Transverse colon (tissue), 4 donors: ENCODE measurements at places on chromosomes 3 and 15. TPM values are rescaled to one million over a fixed set of nuclear protein-coding genes. Genes with fewer than 3 reads are reported as not detected.

DNA sequence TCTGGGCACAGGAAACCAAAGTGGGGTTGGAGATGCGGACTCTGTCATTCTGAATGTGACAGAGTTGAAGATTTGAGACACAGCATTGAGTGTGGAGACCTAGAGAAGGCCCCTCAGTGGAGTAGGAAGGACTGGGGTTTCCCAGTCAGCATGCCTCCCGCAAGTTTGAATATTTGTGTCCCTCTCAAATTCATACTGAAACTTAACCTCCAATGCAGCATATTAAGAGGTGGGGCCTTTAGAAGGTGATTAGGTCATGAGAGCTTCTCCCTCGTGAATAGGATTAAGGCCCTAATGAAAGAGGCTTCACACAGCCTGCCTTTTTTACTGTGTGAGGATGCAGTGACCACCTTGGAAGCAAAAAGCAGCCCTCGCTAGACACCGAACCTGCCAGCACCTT is 8.0 kb downstream of the HDDC3 start:
- no peak for DNase-seq

DNA sequence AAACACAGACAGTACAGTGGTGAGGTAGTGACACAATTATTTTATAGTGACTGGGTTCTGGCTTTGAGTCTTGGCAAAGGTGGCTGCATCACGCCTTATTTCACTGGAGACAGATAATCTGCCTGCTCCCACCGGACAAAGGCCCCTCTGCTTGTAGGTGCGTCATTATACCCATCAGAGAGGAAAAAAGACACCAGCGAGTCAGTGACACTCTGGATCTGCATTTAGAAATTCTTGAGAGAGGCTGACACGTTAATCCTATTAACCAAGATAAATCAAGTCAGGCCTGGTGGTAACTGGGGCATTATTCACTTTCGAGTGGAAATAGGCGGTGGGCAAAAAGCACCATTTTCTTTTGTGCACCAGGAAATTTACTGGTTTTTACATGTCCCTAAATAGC is 76.2 kb downstream of the NR2F2 start:
- no peak for DNase-seq

- no peak for DNase-seq
Measured at GRCh38 chr3:74640211-74640610, 25.8 kb upstream of the CNTN3 start.

DNA sequence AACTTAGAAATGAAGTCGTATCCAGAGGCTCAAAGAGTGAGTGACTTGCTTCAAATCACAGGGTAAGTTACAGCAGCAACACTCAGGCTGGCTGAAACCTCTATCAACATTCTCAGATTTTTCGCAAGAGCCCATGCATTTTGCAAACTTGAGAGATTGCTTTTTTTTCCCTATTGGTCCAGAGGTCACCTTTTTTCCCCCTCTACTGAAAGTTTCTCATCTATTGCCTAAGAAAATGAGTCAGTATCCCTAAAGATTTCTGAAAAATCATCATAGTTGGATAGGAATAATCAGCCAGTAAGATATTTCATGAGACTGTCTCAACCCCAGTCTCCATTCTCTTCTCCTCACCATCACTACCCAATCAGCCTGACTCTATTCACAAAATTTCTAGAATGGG is 410.6 kb downstream of the FOXP1 start:
- no peak for DNase-seq

DNA sequence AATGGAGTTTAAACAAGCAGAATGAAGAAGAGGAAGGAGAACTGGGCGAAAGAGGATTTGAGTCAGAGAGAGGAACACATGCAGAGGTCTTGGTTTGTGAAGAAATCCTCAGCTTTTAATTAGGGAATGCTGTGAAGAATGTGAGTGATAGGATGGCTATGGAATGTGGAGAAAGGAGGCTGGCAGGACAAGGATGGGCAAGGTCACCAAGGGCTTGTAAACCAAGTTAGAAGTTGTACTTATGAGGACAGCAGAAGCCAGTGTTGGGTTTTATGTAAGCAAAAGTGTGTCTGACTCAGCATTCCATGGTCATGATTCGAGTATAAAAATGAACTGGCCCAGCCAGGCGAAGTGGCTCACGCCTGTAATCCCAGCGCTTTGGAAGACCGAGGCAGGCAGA is 60.0 kb upstream of the IL12A start:
- DNase-seq: no peak

DNA sequence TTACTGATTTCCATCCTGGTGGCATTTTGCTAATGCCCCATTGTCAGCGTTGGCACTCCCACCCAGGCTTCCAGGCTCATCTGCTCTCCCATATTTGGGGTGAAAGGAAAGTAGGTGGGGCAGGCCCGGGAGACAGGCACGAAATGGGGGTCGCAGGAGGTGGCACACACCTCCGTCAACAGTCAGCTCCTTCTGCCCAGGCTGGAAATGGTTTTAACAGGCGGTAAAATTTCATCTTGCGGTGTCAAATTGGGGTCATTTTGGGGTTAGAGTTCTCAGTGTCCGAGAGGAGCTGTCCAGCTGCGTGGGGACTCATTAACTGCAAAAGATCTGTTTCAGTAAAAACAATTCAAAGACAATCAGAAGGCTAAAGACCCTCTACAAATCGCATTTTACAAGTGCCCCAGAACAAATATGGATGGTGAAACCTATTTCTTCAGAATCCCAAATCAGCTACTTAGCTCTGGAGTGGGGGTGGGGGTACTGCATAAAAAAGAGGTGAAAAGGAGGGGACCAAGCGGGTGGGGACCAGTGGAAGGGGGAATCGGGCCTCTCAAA is 4.2 kb upstream of the MEIS2 start:
- no peak for DNase-seq

DNA sequence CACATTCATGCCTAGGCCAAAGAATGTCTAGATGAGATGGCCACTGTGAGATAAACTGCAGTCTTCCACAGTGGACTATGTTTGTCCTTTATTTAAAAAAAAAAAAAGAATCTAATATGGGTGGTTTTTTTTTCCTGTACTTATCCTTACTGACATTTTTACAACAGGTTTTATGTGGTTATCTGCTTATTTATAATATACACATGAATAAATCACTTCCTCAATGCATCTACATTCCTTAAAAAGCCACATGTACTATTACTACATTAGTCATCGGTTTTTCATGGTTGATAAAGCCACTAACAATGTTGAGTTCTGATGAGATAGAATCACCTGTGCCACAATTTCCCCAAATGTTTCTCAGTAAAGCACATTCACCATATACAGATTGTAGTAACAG is 341.3 kb upstream of the THBS1 start:
- no peak for DNase-seq

GRCh38 chr15:39128746-39129145 is 452.1 kb upstream of the THBS1 start:
- no peak for DNase-seq

DNA sequence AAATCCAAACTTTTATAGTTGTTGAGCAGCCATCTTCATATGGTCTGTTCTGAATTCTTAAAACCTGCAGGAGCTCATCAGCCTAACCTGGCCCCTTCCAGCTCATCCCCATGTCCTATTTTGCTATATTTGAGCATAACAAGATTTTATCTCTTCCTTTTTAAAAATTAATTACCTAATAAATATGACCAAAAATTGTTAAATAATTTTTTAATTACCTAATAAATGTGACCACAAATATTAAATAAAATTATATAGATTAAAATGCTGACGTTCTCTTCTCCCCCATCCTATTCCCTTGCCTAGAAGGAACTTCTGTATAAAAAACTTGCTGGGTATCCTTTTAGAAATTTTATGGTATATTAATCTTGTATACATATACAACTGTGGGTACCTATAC is 43.7 kb downstream of the OXNAD1 start:
- no peak for DNase-seq

Gene TMC3
- 0.14 TPM for total RNA-seq

Gene OXTR
- not detected for total RNA-seq

Gene FILIP1L
- 35.4 TPM for total RNA-seq

Gene PTH1R
- total RNA-seq: 1.4 TPM

Gene LRRC2
- 1.00 TPM for total RNA-seq

Gene RPS27L
- total RNA-seq: 4.6 TPM

Gene MRPS22
- total RNA-seq: 51.5 TPM

Gene USF3
- total RNA-seq: 31.7 TPM

Gene SLC15A2
- total RNA-seq: 3.2 TPM
